ENCODE measurements at places on chromosomes 4 and X.
A peak's percentile ranks its signal among the peaks of the same experiment; 100 is the strongest.

- DNase-seq = no peak
Observed at GRCh38 chr4:189090174-189090814, 850.4 kb upstream of the FRG1 start.

DNA sequence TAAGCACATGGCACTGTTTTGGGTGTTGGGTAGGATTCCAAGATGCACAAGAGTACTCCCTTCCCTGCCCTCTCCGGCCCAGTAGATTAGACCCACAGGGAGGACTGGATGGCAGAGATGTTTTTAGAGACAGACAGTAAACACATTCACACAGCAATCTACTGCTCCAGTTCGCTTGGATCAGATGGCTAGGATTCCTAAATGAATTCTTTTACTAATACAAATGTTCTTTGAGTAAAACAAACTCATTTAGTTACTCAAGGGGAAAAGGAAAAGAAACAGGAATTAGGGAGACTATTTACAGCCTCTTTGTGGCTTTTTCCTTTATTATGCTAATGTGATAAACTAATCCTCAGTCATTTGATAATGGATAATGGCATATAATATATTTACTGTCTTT, 5.9 kb downstream of the SNX25 start:
- DNase-seq = no peak

GRCh38 chrX:44183329-44183728, 160.1 kb downstream of the EFHC2 start:
- DNase-seq = peak; percentile 7

DNA sequence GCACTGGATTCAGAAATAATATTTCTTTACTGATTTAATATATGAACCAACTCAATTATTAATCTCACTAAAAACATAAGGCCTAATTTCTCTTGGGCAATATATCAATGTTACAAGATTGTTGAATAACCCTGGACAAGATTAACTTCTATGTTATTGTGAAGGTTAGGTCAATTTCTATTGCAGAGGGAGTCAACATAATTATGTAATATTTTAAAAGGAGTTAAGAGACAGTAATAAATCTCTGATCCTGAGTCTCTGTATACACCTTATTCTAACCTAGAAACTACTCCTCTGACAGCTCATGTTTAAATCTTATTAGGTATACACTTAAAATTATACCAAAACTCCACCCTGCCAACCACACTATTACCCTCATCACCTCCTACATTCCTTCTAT, 15.1 kb upstream of the GPRIN3 start:
- DNase-seq = no peak

GRCh38 chrX:29813174-29813573, 402.2 kb upstream of the MAGEB2 start:
- DNase-seq = no peak

- DNase-seq = no peak
Observed at GRCh38 chrX:53195401-53195800, 29.6 kb downstream of the KDM5C start.

GRCh38 chrX:151789179-151789800, 54.7 kb downstream of the CNGA2 start:
- no peak for DNase-seq

- no peak for DNase-seq
Observed at GRCh38 chr4:113293674-113294073, 244.2 kb downstream of the ANK2 start.

GRCh38 chr4:53706422-53707032, 115.2 kb upstream of the LNX1 start:
- DNase-seq = peak; percentile 49

- DNase-seq = no peak
Observed at GRCh38 chrX:22430701-22431100, 158.0 kb downstream of the CBLL2 start.

DNA sequence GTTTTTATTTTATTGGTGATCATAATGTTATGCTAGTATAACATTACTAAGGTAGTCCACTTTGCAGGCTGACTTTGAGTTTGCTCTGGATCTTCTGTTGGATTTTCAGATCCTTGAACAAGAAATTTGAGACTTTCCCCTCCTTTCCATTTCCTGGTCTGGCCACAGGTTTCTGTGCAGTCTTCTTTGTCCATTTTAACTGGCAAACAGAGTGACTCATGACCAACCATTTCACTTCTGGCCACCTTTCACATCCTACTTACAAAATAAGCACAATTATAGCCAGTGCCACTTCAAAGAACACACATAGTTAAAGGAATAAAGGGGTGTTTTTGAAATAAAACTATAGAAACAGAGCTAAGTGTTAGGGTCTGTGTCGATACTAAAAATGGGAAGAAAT, 8.4 kb downstream of the ANK2 start:
- no peak for DNase-seq

- DNase-seq = no peak
Observed at GRCh38 chr4:72360075-72360474, 208.9 kb downstream of the ADAMTS3 start.

GRCh38 chr4:2068198-2068470, 9.0 kb downstream of the NAT8L start:
- DNase-seq = no peak

GRCh38 chr4:149311076-149311475, 504.6 kb downstream of the IQCM start:
- no peak for DNase-seq

DNA sequence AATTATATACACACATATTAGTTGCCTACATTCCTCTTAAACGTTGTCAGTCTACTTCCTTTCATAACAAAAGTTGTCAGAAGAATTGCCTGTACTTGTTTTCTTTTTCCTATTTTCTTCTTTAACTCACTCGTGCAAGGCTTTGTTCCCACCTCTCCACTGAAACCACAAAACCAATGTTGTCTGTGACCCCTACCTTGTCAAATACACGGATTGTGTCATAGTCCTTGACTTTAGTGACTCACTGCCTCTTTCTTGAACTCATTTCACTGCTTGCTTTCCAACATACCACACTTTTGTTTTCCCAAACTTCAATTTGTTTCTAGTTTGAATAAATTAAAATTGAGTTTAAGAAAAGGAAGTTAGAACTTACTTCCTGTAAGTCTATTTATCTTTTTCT, 283.9 kb upstream of the AGA start:
- DNase-seq = no peak

- DNase-seq = no peak
Observed at GRCh38 chrX:33086886-33087285, 124.5 kb downstream of the DMD start.

GRCh38 chr4:65546882-65547416, 123.3 kb downstream of the EPHA5 start:
- DNase-seq = no peak

DNA sequence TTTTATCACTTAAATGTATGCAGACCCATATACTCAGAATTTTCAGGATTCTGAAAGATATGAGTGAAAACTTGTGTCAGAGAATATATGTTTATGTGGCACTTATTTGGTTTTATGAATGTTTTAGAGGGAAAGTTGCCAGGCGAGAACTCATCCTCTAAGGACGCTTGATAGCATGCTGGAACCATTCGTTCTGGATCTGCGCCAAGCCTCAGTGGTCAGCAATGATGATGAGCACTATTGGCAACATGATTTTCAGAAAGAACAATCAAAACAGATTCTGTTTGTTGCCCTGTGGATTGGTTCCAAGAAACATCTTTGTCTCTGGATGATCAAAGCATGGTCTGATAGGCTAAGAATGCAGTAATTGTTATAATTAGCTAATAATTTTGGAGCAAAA, 32.1 kb upstream of the RAPGEF2 start:
- no peak for DNase-seq

DNA sequence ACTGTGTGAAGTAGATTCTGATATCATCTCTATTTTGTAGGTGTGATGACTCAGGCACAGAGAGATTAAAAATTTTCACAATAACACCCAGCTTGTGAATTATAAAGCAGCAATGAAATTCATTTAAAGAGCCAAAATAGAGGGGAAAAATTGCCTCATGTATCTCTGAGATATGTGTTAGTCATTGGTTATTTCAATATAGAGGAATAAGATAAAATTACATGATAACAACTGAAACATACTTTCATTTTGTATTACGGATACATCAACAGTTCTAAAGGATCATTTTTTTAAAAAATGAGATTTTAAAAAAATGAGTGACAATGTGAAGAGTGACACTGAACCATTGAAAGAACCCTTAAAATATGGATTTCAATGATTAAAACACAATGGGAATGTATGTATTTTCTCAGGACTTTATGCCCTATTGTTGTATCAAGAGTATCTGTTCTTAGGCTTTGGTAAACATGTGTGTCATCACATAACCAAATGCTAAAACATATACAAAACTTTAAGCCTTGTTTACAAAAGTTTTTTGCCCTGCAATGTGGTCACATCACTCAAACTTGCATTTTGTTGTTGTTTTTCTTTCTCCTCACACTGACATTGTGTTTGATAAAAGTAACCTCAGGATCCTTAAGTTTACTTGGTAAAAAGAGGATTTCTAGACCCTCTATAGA, 221.3 kb downstream of the ANTXR2 start:
- no peak for DNase-seq

GRCh38 chr4:86313656-86314055, 46.2 kb downstream of the MAPK10 start:
- DNase-seq = no peak

GRCh38 chr4:127685292-127685691, 44.9 kb upstream of the SLC25A31 start:
- DNase-seq = no peak

GRCh38 chr4:101987623-101988243, 197.2 kb downstream of the BANK1 start:
- no peak for DNase-seq

- no peak for DNase-seq
Observed at GRCh38 chrX:21657318-21658151, 595 bp downstream of the KLHL34 start.

DNA sequence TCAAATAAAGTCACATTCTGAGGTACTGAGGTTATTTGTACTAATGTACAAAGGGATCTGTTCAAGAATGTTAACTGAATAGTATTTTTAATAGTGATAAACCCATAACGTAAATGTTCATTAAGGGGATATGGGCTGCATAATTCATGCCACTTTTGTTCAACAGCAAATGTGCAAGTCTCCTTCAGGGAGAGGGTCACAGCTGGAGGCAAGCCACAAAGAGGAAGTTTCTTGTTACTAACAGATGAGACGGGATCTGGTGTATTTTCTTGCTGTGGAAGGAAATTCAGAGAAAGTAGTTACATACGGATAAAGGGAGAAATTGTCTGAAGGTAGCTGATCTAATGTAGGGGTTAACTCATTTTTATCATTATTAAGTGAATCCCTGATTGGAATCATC, 10.0 kb downstream of the ZFP42 start:
- no peak for DNase-seq

DNA sequence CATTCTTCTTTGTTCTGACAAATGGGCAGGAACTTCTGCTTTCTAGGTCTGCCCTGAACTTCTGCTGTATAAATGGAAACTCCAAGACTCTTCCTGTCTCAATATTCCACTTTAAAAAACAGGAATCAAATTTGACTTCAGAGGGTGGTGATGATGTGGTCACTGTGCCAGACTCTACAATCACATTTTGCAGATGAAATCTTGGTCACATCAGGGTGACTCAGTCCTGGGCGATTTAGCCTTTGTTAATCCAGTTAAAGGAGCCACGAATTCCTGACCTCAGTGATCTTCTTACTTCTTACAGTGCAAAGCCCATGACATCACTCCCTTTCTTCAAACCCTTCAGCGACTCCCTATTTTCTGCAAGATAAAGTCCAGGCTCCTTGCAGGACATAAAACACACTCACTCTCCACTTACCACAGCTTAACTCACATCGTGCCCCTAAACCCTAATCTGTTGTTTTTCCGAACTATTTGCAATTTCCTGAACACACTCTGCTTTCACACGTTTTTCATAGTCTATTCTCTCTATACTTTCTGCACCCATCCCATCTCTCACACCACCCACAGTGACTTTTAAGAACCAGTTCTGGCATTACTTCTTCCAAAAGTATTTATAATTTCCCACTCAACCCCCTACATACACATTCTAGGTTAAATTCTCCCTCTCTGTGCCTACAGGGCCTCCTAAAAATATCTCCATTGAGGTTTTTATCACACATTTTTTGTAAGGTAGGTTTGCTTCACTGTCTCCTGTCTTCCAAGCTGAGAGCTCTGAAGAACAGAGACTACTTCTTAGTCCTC, 11.1 kb downstream of the GASK1B start:
- DNase-seq = no peak

DNA sequence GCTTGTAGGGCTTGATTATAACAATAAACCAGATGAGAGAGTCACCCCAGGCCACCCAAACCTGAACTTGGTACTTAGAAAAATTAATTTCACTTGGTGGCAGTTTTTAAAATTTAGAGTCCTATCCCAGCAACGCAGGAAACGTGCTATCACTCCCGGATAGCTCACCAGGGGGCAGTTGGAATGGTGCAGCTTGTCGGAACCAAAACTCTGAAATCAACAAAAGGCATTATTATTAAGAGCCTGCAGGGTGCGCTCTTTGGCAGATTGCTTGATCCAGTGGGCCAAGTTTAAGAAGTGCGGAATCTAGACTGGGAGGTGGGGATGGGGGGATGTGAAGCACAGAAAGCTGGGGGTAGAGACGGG, 2.4 kb downstream of the FRAS1 start:
- DNase-seq = peak; percentile 75

- no peak for DNase-seq
Observed at GRCh38 chr4:14091966-14092365, 464.4 kb upstream of the BOD1L1 start.

GRCh38 chrX:87874043-87874442, 356.4 kb downstream of the KLHL4 start:
- DNase-seq = no peak

GRCh38 chr4:64584981-64585557, 175.8 kb upstream of the TECRL start:
- no peak for DNase-seq

DNA sequence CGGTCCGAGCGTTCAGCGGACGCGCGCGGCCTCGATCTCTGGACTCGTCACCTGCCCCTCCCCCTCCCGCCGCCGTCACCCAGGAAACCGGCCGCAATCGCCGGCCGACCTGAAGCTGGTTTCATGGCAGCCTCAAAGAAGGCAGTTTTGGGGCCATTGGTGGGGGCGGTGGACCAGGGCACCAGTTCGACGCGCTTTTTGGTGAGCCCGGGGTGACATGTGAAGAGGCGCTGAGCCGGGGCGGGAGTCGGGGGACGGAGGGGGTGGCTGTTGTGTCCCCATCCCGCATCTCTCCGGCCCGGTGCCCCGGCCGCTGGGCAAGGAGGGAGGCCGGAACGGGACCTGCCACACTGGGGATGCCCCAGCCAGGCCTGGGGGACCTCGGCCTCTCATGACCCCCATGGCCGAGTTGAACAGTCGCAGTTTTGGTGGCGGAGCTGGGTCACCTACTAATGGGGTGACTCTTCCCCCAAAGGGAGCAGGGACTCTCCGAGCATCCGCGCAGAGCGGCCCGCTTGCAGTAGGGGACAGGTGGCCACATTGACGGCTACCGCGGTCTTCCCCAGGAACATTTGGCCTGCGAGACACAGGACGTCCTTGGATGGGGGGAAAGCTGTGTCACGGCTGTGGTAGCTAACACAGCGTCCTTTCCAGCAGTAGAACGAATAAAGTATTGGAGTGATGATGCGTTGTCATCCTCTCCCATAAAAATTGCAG, at the start of gene GK:
Gene GK, plus strand, starts transcription at position 9 of the 717 bp plus-strand sequence. Its CDS starts 115 bp downstream, at position 124.
- peak; percentile 3 for DNase-seq

- no peak for DNase-seq
Observed at GRCh38 chrX:16665089-16665488, 15.1 kb downstream of the S100G start.

- no peak for DNase-seq
Observed at GRCh38 chr4:97656044-97656720, 487.1 kb downstream of the STPG2 start.

- peak; percentile 24 for DNase-seq
Observed at GRCh38 chr4:146975527-146975926, 29.9 kb upstream of the TTC29 start.
